T-helper 1 cell (primary cell): ENCODE measurements at places on chromosomes 5 and 9.

DNA sequence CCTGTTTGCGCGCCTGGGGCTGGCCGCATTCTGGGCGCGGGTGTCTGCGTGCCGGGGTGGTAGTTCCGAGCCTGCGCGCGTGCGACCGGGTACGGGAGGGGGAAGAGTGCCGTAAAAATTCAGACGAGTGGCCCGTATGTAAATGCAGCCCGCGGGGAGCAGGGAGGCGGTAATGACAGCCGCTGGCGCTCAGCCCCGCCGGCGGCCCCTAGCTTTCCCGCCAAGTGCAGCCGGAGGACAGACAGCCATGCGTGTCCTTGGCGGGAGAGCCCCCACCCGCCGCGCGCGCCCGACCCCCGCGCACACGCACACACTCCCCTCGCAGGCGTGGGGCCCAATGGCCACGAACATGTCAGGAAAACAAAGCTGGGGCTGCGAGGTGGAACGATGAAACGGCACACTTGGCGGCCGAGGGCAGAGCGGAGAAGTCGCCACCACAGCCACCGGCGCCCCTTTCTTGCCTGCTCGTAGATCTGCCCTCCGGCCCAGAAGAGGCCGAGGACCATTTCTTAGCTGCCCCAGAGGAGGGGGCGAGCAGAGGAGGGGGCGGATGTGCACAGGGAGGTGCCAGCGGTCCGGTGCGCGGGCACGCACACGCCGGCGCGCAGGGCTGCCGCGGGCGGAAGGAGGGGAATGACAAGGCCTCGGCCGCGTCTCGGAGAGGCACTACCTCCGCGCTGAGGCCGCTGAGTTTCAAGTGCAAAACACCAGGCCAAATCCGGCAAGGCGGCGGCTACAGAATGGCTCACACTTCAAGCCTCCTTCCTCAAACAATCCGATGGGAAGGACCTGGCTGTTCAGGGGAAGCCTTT, 208.4 kb downstream of the MEF2C start:
- DNase-seq: no peak

DNA sequence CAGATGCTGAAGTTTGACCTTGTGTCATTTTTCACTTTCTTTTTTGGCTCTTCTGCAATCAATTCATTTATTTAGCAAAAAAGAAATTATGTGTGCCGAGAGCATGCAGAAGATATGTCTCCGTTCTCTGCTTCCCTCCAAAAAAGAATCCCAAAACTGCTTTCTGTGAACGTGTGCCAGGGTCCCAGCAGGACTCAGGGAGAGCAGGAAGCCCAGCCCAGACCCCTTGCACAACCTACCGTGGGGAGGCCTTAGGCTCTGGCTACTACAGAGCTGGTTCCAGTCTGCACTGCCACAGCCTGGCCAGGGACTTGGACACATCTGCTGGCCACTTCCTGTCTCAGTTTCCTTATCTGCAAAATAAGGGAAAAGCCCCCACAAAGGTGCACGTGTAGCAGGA, 2.4 kb downstream of the FGFR4 start:
- DNase-seq: no peak

- DNase-seq: no peak
These were observed 39.6 kb upstream of the CEP72 start for GRCh38 chr5:572398-573019.

DNA sequence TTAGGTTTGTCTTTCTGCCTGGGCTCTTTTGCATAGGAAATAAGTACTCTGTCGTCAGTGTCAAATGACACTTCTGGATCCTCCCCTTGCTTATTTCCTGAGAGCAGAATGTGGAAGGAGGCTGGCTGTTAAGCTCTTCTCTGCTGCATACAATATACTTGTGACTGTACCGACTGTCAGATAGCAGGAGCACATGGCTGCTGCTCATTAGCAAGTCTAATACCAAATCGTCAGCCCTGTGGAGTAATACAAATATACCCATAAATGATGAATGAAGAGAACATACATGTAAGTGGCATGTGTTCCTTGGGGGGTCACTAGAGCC, at the start of gene GPR151:
TSS of gene GPR151 (minus strand) at position 40 of the 325 bp plus-strand sequence. CDS start 77 bp downstream, outside the sequence.
- DNase-seq: no peak

DNA sequence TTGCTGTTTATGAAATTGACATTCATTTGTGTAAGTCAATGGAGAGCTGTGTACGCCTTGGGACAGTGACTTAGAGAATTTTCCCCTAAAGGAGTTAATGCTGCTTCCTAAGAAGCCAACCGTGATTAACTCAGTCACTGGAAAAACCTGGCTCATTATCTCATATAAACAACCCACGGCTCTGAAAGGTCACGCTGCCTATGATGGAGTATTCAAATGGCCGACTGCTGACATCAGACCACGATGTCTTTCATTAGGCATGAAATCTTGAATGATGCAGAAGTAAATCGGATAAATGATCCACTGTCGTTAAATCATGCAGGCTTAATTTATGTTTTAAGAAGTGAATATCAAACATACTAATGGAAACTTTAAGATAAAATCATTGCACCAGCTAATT, 603.7 kb downstream of the RAB3C start:
- DNase-seq: no peak

- DNase-seq: no peak
These were observed 58.9 kb downstream of the SUSD1 start for GRCh38 chr9:112115970-112116753.

DNA sequence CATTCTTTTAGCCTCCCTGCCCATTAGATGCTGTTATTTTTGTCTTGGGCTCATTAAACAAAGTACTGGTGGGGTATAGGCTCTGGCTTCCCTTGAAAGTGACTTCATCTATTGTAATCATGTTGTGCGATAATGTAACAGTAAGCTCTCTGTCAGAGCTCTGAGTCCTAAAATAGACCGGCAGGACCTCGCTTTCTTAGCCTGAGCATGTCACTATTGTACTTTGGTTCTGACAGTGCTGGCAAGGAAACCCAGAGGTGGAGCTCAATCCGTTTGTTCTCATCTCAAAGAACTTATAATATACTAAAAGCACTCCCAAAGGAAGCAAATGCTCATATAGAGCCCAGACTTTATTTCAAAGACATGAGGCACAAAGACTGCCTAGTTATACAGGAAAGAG, 339.1 kb upstream of the CCNH start:
- DNase-seq: no peak

GRCh38 chr5:54757541-54757940, 227.9 kb downstream of the ESM1 start:
- no peak for DNase-seq

DNA sequence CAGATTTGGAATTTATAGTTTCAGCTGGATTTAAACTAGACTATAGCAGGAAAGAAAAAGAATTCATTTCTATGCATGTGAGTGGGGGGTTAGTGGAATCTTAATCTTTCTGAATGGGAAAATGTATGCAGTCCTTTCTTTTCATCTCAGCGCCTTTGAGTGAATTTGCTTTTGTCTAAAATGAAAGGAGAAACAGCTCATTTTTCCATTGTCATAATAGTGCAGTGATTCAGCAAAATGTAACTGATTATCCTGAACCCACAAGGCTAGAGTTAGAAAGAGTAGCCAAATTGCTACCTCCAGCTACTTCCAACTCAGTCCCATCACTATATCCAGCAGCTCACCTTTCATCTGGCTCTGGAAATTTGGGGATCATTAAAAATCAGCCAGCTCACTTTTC, 134.4 kb downstream of the ADAMTSL1 start:
- no peak for DNase-seq

DNA sequence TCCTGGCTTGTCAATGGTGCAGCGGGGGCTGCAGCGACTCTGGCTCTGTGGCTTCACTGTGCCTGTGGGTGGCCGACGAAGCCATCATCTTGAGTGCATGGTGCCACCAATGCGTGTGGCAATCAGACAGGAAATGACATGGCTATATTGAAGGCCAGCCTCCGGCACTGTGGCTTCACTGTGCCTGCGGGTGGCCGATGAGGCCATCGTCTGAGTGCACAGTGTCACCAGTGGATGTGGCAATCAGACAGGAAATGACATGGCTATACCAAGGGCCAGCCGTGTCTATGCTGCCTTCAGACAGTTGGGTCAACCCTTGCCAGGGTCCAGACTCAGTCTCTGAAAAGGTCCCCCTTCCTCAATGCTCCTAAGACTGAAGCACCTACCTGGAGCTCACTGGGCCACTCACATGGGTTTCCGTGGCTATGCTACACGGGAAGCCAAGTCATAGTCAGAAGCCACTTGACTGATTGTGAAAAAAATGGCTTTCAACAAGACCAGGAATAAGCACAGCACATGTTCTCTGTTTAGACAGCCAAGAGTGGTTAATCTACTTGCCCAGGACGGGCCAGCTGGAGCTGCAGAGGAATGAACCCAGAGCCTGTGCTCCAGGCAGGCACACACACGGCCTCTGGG, 67.5 kb upstream of the S1PR3 start:
- DNase-seq: no peak

GRCh38 chr9:105507096-105507790, 50.7 kb upstream of the FKTN start:
- no peak for DNase-seq

DNA sequence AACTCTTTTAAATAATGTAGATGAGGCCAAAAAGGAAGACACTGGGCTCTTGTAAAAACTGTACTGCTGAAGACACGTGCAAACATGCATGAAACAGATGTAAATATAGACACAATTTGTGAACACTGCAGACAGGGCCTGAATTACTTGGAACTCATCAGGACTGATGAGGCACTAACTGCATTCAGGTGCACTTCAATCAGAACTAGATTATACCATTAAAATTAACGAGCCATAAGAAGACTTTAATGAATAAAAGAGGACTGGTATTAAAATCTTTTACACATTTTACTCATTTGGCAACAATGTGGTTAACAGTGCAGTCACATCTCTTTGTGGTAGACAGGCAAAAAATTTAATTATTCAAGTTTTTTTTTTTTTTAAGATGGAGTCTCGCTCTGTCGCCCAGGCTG, 13.4 kb upstream of the ZCCHC9 start:
- no peak for DNase-seq

DNA sequence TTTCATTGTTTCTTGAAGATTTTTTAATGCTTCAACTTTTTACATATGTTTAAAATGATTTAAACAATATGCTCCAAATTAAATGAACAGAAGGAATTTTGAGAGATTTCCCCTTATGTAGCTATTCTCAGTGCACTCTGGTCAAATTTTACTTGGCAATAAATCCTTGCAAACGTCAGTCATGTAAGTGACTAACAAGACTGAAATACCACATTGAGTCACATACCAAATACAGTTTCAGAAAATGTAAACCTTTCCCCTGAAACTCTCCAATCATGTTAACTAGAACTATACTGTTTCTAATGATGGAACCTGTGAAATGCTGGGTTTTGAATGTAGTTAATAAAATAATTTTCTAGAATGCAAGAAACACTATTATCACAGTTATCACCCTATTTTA, 29.6 kb downstream of the SAR1B start:
- no peak for DNase-seq

- DNase-seq: no peak
These were observed 541.2 kb downstream of the PTPRD start for GRCh38 chr9:10071579-10071978.

DNA sequence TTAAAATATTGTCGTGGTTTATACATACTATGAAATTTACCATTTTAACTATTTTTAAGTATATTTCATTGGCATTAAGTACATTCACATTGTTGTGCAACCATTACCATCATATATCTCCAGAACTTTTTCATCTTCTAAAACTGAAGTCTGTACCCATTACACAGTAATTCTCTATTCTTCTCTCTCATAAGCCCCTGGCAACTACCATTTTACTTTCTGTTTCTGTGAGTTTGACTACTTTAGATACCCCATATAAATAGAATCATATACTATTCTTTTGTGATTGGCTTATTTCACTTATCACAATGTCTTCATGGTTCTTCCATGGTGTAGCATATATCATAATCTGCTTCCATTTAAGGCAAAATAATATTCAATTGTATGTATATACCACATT, 30.3 kb downstream of the NDUFS4 start:
- DNase-seq: no peak
